Activated T-helper 2 cell treated with anti-CD3 and anti-CD28 coated beads, Interferon-gamma antibody, Interleukin-2, Interleukin-4, amounts not matched to agents 10 μg/mL and 5 μg/mL and 100 μg/mL, durations not matched to agents 14 hours and 24 hours and 36 hours (primary cell): ENCODE measurements at places on chromosomes 12 and 14.
A peak's percentile ranks its signal among the peaks of the same experiment; 100 is the strongest.

- H3K27ac ChIP-seq: no peak overlapping the region
- H3K4me3 ChIP-seq: no peak overlapping the region
- no peaks in the 10 kb centered on the region for H3K27me3 ChIP-seq
- H3K4me1 ChIP-seq: no peaks in the 10 kb centered on the region
- DNase-seq: no peak
Measured at GRCh38 chr14:78737601-78738000, 567.4 kb downstream of the NRXN3 start.

DNA sequence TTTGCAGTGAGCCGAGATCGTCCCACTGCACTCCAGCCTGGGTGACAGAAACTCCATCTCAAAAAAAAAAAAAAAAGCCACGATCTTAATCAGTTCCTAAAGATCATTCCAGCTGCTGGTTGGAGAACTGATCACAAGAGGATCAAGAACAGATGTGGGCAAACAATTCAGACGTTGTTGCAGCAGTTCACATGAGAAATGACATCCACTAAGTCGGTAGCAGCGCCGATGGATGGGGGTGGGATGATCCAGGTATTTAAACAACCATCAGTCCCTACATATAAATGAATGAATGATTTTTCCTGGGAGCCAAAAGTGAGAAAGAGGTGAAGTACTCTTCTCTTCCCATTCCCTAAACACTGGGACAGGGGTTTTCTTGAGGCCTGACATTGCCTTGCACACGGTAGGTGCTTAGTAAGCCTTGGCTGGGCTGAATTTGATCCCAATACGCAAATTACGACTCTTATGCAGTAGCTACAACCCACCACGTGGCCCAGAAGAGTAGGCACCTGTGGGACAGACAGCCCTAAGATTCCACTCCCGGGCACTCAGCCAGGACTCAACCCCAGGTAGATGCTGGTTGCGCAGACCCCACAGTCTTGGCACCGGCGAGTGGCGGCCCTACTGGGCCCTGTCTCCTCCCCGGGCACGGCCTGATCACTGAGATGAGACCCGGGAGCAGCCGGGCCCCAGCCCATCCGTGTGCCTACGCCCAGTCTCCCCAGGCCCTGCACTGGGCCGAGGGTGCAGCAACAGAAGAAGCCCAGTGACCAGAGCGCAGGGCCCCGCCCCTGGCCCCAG is 565 bp downstream of the SPRYD3 start:
- peak overlapping the region; percentile 89 for H3K27ac ChIP-seq
- H3K36me3 ChIP-seq: peaks cover 40% of the 10 kb centered on the region
- peaks cover 22% of the 10 kb centered on the region for H3K4me1 ChIP-seq
- H3K27me3 ChIP-seq: no peaks in the 10 kb centered on the region
- peak overlapping the region; percentile 89 for H3K4me3 ChIP-seq

GRCh38 chr12:129771238-129771637 is 132.6 kb downstream of the TMEM132D start:
- H3K4me1 ChIP-seq: no peaks in the 10 kb centered on the region
- no peak overlapping the region for H3K4me3 ChIP-seq
- no peaks in the 10 kb centered on the region for H3K36me3 ChIP-seq
- DNase-seq: no peak
- no peak overlapping the region for H3K27ac ChIP-seq

DNA sequence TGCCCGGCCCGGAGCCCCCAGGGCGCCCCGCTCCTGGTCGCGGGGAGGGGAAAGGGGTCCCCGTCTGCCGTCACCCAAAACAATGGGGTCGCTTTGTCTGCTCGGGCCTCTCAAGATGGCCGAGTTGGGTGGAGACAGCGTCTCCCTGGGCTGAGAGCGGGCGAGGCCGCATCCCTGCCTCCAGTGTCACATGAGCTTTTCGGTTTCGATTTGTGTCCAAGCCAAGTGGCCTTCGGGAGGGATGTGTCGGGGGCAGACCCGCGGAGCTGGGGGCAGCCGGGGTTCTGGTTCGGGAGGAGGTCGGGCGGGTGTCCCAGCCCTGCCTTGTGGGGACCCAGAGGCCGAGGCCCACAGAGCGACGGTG is 790 bp downstream of the DYNC1H1 start:
- peaks cover 16% of the 10 kb centered on the region for H3K36me3 ChIP-seq
- H3K4me3 ChIP-seq: peak overlapping the region; percentile 91
- H3K27me3 ChIP-seq: no peaks in the 10 kb centered on the region
- peak overlapping the region; percentile 90 for H3K27ac ChIP-seq

- H3K4me1 ChIP-seq: no peaks in the 10 kb centered on the region
- no peak overlapping the region for H3K4me3 ChIP-seq
- H3K36me3 ChIP-seq: no peaks in the 10 kb centered on the region
- no peak overlapping the region for H3K27ac ChIP-seq
Measured at GRCh38 chr14:38145142-38145541, 62.6 kb upstream of the SSTR1 start.

DNA sequence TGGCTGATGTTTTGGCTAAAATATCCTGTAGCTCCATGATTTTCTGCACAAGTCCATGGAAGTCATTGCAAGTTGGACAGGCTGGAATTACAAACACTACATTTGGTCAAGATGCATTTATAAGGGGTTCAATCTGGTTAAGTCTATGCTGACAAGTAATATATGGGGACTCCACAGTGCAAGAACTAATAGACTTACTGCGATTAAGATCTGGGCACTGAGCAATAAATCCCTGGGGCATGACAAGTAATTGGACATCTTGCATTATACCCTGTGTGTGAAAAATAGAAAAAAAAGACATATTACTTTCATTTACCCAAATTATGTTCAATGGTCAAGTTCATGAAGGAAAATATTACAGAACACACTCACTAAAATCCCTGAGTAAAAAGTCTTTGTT is 99.1 kb downstream of the NELL2 start:
- no peaks in the 10 kb centered on the region for H3K27me3 ChIP-seq
- no peak overlapping the region for H3K4me3 ChIP-seq
- no peaks in the 10 kb centered on the region for H3K4me1 ChIP-seq
- H3K27ac ChIP-seq: no peak overlapping the region
- no peaks in the 10 kb centered on the region for H3K36me3 ChIP-seq
- no peak for DNase-seq

GRCh38 chr14:72726444-72726843 is 167.5 kb downstream of the DPF3 start:
- H3K27me3 ChIP-seq: peaks cover 6% of the 10 kb centered on the region
- no peak overlapping the region for H3K4me3 ChIP-seq
- H3K4me1 ChIP-seq: no peaks in the 10 kb centered on the region
- no peak overlapping the region for H3K27ac ChIP-seq
- DNase-seq: no peak
- H3K36me3 ChIP-seq: no peaks in the 10 kb centered on the region

- no peak overlapping the region for H3K4me3 ChIP-seq
- H3K36me3 ChIP-seq: peaks cover 27% of the 10 kb centered on the region
- H3K27me3 ChIP-seq: no peaks in the 10 kb centered on the region
Measured at GRCh38 chr12:92921877-92922276, 7.2 kb downstream of the EEA1 start.

DNA sequence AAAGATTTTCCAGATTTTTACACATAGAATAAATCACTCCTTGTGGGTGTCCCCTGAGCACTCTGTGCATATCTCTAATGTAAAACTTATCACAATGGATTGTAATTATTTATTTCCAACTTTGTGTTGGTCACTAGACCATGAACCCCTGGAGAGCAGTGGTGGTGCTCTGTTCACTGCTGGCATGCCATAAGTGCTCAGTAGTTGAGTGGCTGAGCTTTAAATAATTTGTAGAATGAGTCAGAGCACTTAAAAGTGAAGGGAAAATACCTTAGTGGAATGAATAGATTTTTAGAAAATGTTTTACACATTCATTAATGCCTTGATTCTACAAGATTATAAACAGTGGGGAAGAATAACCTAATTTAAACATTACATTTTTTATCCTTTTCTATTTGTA is 6.3 kb downstream of the MGAT4C start:
- H3K27me3 ChIP-seq: no peaks in the 10 kb centered on the region
- no peak overlapping the region for H3K27ac ChIP-seq
- no peak overlapping the region for H3K4me3 ChIP-seq
- DNase-seq: no peak

- H3K27me3 ChIP-seq: peaks cover 15% of the 10 kb centered on the region
- no peak for DNase-seq
- no peaks in the 10 kb centered on the region for H3K36me3 ChIP-seq
- H3K27ac ChIP-seq: no peak overlapping the region
- H3K4me3 ChIP-seq: no peak overlapping the region
Measured at GRCh38 chr12:108906971-108907370, 27.1 kb downstream of the DAO start.

- no peak overlapping the region for H3K27ac ChIP-seq
- no peak for DNase-seq
- no peaks in the 10 kb centered on the region for H3K27me3 ChIP-seq
- no peaks in the 10 kb centered on the region for H3K4me1 ChIP-seq
- no peak overlapping the region for H3K4me3 ChIP-seq
- no peaks in the 10 kb centered on the region for H3K36me3 ChIP-seq
Measured at GRCh38 chr12:30345744-30346471, 349.8 kb downstream of the IPO8 start.

GRCh38 chr12:53217051-53217930 is 10.2 kb upstream of the ITGB7 start:
- H3K27ac ChIP-seq: peak overlapping the region; percentile 85
- peak overlapping the region; percentile 96 for H3K4me3 ChIP-seq
- DNase-seq: no peak

GRCh38 chr12:24743941-24744793 is 204.7 kb downstream of the BCAT1 start:
- peaks cover 4% of the 10 kb centered on the region for H3K27me3 ChIP-seq
- no peak for DNase-seq
- H3K27ac ChIP-seq: no peak overlapping the region
